Esophagus mucosa (tissue), 1 donor: ENCODE measurements at places on chromosomes 5 and 9.

DNA sequence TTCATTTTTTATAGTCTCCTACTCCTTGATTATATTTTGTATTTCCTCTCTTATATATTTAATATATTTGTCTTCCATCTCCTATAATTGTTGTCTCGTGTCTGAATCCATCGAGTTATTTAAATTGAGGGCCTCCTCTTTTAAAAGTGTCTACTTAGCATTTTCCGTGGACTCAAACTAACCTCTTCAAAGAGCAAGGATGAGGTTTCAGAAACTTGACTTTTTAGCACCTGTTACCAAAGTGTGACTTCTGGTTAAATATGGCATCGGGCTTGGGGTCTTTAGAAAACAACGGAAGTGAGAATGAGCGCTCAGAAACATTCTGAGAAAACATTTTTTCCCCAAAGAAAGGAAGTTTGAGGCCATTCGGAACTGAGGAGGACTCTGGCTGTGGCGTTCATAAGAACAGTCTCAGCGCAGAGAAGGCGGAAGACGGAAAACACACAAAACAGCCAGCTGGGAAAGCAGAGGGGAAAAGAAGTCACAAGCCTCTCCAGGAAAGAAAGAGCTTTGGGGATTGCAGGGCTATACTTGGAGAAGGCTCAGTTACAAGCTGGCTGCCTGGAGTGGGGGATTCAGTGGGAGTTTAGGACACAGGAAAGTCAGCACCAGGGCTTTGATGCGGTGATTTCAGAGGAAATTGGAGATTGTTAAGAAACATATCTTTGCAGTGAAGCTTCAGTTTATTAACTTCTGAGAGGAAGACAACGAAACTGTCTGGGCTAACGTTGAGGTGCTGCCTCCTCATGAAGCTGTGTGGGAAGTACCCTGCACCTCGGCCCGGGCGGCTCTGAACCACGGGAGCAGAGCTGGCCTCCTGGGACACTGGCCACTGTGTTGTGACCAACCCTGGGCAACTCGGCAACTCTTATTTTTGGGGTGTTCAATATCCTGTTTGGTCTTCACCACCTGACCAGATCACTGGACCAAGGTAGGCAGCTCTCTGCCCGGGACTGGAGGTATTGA lies 25.1 kb upstream of the IRX2 start:
- ATAC-seq, result no peak

GRCh38 chr9:20152151-20152725 lies 363.4 kb upstream of the SLC24A2 start:
- no peak for ATAC-seq

DNA sequence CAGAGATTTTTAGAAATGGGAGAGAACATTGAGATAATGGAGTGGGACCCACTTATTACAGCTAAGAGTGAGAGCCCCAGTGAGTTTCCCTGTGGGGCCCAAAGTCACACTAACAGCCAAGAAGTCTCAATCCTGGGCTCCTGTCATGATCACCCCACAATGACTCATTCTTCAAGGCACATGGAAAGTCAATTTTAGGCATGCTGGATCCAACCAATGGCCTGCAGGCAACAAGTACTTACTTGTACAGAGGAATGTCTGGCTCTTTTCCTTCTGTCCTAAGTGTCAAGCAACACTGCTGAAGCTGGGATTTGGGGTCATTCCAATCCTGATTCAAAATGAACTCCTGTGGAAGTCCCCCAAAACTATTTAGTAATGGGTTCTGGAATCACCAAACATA lies 123.1 kb downstream of the DROSHA start:
- peak; percentile 91 for ATAC-seq

DNA sequence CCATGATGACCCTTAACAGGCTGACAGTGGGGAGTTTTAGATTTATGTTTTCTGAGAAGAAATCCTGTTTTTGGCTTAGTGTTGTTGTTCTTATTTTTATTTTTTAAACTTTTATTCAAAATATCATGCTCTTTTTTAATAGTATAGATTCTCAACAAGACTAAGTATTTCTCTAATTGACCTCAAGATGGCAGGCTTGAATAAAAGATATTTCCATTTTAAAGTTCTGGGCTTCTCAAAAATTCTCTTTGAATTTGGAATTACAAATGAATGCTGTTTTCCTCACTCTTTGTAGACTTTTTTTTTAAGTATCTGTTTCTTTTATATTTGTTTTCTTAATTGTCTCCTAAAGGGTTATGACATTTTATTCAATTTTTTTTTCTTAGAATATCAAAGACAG lies 50.0 kb upstream of the SH3GL2 start:
- no peak for ATAC-seq

GRCh38 chr5:43608406-43608805 lies 5.4 kb downstream of the NNT start:
- no peak for ATAC-seq

DNA sequence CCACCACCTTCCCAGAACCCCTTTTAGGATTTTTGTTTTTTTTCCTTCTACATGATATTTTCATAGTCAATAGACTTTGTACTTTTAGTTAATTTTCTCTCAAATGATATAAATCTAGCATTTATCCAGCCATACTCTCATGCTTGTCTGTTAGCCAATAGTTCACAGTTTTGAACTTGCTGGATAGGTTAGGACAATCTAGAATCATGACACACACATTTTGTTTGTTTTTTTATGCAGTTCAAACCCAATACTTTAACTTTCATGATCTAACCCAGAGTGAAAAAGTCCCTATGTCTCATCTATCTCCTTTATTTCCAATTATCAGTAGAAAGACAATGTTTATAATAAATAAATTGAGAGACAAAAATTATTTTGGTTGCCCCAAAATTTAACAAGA lies 509.7 kb upstream of the DMAC1 start:
- ATAC-seq, result no peak

- peak; percentile 89 for ATAC-seq
Measured at GRCh38 chr9:6272229-6272598, 56.0 kb upstream of the TPD52L3 start.

DNA sequence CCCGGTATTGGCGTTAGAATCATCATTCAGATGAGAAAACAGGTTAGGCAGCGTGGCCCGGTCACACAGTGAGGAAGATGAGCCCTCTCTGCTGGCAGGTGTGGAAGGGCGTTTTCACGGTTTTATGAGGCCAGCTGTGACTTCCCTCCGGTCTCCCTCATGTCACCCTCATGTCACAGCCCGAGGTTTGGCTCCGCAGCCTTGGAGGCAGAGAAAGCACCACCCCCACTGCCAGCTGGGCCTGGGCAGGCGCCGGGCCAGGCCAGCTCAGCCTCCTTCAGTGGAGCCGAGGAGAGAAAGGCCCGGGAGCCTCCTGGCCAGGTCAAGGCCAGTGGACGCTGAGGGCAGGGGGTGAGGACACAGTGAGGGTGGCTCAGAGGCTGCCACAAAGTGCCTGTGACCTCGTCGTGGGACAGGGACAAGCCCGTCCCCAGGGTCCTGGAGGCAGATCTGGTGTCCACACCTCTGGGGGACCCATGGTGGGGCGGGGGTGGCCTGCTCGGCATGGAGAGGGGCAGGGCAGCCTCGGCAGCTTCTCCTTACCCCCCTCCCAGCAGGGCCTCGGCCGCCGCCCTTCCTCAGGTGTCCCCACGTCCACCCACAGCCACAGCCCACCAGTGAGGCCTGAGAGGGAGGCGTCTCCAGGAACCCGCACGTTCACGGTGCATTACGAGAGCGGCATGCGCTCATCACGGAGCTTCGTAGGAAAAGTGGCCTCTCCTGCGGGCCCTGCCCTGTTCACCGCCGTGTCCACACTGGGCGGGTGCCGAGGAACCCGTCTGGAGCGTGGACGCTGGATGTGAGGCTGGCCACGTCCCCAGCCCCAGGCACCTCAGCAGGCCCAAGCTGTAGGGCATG lies 32.2 kb downstream of the EXD3 start:
- peak; percentile 22 for ATAC-seq

DNA sequence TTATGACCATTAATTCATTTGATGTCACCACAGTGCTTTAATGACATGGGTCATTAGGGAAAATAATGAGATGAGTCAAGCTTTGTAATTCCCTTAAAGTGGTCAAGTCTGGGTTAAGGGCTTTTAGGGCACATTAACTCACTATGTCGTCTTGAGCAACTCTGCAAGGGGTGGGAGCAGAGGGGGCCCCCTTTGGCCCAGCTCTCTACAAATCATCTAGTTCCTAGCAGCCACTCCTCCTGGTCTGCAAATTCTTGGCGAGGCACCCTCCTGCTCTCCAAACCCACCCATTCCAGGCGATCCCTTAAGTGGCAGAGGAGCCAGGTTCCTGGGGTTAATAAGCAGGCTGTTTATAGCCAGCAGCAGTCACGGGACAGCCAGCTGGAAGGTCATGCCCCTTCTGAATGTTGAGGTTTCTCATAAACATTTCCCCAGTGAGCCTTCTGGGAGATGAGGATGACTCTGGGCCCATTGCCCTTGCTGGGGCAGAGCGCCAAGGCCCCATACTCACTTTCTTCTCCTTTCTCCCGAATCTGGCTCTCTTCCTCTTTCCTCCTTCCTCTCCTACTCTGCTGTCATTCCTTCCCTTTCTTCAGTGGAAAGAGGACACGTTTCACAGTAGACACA lies 14.3 kb upstream of the GPX3 start:
- peak; percentile 5 for ATAC-seq

DNA sequence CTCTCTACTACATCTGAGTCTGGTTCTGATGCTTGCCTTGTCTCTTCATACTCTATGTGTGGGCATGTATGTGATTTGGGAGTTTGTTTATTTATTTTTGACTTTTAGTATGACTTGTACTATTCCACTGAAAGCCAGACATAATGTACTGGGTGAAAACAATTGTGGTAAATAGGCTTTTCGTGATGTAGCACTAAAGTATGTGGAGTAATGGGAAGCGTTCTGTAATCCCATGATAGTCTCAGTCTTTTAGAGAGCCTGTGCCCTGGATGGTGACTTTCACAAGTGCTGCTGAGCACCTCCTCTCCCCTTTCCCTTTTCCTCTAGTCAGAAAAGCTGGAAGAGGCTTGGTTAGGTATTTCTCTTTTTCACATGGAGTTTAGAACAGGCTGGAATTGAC lies 85.8 kb upstream of the S1PR3 start:
- ATAC-seq, result no peak

DNA sequence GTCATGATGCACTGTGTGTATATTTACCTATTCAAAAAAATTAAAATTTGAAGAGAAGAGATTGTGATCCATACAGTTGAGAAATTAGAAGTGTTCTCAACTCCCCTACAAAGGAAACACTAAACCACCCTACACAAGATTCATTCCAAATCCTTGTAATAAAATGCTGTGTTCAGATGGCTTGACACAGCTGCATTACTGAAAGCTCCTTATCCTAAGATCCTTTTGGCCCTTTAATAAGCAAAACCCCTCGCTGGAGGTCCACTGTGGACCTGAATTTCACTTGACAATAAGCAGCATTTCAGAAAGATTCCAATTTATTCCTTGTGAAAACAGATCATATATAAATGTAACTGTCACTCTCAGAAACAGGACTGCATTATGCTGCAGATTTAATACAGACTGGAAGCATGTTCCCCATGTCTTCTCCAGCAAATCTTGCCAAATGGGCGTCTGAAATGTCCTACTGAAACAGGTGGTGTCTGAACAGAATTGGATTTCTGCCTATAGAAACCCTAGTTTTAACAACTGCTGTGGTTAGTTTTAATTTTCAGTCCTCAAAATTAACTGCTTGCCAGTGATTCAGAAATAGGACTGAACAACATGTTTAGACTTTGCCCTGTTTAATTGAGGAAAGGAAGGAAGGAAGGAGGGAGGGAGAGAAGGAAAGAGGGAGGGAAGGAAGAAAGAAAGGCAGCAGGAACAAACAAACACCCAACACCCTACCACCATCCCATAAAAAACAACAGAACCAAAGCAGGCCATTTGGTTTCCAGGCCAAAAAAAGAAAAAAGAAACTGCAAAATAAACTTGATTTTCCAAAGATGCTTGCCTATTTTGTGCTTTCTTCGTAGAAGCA lies 179.6 kb downstream of the MLLT3 start:
- no peak for ATAC-seq

DNA sequence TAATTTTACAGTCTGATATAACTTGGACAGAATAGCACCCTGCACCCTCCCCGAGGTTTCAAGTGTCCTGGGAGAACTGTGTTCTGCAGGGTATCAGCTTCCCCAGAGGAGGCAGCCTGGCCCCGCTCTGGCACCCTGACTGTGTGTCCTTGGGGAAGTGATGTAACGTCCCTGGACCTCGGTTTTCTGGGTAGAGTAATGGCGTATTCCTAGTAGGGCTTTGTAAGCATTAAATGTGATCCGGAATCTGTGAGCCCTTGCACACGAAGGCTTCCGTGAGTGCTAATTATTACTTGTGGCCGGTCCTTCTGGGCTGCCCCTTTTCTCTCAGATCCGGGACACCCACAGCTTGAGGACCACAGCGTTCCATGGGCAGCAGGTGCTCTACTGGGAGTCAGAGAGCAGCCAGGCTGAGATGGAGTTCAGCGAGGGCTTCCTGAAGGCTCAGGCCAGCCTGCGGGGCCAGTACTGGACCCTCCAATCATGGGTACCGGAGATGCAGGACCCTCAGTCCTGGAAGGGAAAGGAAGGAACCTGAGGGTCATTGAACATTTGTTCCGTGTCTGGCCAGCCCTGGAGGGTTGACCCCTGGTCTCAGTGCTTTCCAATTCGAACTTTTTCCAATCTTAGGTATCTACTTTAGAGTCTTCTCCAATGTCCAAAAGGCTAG lies 1.0 kb upstream of the CACFD1 start:
- no peak for ATAC-seq

DNA sequence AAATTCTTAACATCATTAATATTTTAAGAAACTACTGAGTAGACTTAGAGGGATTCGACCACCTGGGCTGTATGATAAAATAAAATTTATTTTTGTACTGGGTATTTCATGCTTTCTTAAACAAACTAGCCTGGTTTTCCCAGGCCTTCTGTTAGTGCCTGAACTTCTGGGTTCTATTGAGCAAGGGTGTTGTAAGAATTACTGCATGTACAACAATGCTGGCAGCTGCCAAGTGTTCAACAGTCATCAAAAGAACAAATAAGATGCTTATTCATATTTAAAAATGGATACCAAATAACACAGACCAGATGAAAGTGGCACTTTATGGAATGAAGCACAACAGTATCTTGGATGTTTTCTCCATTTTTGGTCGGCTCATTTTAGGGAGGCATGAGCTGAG lies 123.2 kb upstream of the FBXL7 start:
- ATAC-seq, result no peak

GRCh38 chr9:95498641-95499040 lies 18.1 kb downstream of the PTCH1 start:
- no peak for ATAC-seq

DNA sequence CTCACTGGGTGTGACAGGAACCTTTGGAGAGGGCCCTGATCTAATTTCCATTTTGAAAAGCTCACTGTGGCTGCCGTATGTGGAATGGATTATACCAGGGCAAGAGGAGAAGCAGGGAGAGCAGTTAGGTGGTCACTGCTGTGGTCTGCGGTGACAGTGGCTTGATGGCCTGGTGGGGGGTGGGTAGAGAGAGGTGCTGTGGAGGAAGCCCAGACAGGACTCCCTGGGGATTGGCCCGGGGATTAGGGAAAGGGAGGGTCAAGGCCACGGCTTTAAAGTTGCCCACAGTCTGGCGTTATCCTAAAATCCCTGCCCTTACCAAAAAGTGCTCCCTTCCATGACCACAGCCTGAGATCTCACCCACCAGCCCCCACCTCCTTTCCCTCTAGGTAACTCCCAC lies 4.7 kb downstream of the B4GALT7 start:
- ATAC-seq, result no peak

GRCh38 chr5:4222821-4223220 lies 627.2 kb downstream of the IRX1 start:
- ATAC-seq, result no peak

- ATAC-seq, result peak; percentile 63
Measured at GRCh38 chr5:113090336-113091106, 113.9 kb downstream of the DCP2 start.

- ATAC-seq, result no peak
Measured at GRCh38 chr5:138064526-138064925, 19.3 kb upstream of the WNT8A start.
